Astrocyte of the hippocampus (primary cell): ENCODE measurements at places on chromosomes 13 and 19.

DNA sequence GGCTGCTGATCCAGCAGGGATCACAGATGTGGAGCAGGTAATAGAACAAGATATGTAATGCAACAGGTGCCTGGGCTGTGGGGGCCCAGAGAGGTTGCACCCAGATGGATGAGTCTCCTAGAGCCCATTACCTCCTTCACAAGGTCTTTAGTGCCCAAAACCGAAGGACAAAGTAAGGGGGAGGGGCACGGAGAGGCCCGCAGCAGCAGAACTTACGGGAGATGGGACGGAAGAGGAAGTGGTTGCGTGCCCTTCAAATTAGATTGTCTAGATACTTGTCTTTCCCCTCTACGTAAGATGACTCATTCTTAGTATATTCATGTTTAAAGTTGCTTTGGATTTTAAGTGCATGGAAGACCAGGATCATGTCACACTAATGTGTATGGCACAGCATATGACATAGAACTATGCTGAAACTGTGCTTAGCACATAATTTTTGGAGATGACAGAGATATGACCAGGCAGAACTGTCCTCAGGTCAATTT, 5.7 kb upstream of the MRPS31 start:
- DNase-seq, result peak; percentile 14

DNA sequence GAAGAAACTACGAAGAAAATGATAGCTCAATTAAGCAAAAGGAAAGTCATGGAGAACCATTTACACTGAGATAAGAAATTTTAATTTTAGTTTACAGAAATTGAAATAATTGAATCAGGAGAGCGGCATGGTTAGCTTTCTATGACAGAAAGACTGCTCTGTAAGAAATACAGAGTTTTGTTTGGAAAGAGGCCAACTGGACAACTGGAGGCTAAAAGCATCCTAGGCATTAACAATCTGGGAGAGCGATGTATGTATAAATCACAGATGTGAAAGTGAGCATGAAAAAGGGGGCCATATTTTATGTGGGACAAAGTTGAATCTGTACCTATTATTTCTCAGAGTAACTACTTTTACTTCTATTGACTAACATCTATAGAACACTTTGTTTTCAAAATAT, 1608.8 kb upstream of the PCDH20 start:
- peak; percentile 1 for DNase-seq

DNA sequence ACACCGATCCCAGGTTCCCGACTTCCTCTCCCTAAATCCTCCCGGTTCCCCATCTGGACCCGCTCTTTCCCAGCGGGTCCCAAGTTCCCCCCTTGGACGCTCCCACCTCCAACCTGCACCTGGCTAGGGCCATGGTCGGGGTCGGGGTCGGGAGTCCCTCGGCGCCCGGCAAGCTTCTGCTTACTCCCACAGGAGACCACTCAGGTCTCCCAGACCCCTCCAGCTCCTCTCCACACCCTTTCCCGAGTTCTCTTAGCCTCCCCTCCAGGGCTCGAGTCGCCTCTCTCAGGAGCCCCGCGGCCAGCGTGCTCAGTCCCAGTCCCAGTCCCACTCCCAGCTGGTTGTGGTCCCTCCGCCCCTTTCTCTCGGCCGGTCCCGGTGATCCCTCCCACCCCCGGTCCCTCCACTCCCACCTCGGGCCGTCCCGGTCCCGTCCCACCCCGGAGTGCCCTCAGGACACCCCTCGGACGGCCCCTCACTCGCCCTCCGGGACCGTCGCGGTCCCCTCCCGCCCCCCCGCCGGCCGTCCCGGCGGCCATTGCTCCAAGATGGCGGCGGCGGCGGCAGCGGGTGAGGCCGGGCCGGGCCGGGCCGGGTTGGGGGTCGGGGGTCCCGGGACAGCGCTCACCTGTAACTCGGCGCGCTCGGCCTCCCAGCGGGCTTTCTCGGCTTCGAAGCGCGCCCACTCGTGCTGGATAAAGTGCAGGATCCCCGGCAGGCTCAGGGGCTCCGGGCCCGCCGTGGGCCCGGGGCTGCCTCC, at the start of gene FKRP:
Gene FKRP, plus strand, starts transcription at position 537 of the 760 bp plus-strand sequence. CDS start 9,394 bp downstream, outside the sequence.
- DNase-seq, result peak; percentile 51

DNA sequence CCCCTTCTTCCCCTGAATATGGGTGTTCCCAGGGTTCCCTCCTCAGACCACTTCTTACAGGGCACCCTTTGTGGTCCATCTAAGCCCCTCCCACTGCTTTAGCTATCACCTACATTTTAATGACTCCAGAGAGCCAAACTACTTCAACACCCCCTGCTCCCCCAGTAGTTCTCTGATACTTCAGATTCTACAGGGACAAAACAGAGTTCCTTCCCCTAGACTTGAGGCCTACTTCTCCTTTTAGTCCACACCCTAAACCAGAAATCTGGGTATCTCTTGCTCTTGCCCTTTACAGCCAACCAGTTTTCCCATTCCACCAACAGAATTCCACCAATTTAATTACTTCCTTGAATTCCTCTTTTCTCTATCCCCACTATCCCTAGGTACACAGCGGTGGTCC, 107.2 kb downstream of the KCNRG start:
- DNase-seq, result no peak

DNA sequence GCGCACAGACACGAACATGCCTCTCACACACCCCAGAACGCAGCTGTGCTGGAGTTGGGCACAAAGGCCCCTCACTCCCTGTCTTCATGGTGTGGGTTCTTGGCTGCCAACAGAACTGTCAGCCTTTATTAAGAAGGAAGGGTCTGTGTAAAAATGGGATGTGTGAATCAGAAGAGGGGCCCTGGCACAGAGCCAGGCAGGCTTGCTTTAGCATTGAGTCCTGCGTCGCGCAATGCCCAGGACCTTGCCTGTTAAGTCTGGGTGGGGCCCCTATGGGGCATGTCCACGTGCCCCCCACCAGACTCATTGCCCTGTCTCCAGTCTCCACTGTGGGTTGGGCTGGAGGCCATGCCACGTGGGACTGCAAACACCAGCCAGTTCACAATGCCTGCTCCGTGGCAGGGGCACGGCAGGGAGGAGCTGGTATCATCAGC, 84.8 kb downstream of the SLC7A1 start:
- no peak for DNase-seq

DNA sequence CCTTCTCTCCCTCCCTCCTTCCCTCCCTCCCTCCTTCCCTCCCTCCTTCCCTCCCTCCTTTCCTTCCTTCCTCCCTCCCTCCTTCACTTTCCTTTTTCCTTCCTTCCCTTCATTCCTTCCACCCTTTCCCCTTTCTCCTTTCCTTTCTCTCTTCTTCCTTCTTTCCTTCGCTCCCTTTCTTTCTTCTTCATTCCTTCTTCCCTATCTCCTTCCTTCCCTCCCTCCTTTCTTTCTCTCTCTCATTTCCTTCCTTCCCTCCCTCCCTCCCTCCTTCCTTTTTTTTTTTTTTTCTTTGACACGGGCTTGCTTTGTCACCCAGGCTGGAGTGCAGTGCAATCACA, 105.5 kb downstream of the IER2 start:
- DNase-seq, result no peak

DNA sequence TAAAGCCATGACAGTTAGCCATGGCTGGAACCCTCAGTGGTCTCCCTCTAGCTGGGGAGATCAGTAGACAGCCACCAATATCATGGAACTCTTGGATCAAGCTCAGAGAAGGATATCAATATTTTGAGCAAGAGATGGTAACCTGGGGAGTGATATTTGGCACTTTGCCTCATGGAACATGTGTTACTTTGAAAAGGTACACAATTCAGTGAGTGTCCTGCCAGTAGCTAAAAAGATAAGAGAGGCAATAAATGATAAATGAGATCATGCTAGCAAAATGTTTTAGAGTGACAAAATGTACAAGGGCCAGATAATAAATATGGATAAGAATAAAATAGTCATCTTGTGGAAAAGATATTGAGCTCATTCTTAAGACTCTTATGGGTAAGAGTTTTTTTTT, 1618.7 kb downstream of the OLFM4 start:
- DNase-seq, result no peak

GRCh38 chr19:37928527-37929286, 21.7 kb downstream of the SIPA1L3 start:
- no peak for DNase-seq

- no peak for DNase-seq
Observed at GRCh38 chr13:112057736-112058518, 9.0 kb upstream of the SOX1 start.

- DNase-seq, result peak; percentile 96
Observed at GRCh38 chr13:93226623-93227279, at the start of gene GPC6. TSS of gene GPC6 (plus strand) at chr13:93226807.

DNA sequence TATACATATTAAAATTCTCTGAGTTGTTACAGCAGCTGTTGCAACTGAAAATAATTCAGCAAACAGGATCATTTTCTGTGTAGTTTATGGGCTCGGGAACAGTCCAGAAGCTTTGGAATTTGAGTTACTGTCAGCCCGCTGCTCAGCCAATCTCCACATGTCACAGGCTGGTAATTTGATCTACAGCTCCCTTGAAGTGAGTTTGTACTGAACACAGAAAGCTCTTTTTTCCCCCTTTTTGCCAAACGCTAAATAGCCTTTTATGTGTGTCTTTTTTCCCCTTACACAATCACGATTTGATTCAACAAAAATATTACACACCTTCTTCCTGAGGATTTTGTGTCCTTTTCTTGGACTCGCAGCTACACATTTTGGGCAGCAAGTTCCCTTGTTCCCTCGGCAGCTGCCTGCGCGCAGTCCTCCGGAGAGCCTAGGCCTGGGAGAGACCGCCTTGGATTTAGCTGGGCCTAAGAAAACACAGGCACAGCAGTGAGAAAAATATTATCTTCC, 371.4 kb downstream of the KCNRG start:
- peak; percentile 64 for DNase-seq

GRCh38 chr13:109816808-109817203, 30.4 kb upstream of the IRS2 start:
- DNase-seq, result peak; percentile 89

GRCh38 chr19:41321600-41322270, 11.8 kb downstream of the CCDC97 start:
- peak; percentile 86 for DNase-seq

DNA sequence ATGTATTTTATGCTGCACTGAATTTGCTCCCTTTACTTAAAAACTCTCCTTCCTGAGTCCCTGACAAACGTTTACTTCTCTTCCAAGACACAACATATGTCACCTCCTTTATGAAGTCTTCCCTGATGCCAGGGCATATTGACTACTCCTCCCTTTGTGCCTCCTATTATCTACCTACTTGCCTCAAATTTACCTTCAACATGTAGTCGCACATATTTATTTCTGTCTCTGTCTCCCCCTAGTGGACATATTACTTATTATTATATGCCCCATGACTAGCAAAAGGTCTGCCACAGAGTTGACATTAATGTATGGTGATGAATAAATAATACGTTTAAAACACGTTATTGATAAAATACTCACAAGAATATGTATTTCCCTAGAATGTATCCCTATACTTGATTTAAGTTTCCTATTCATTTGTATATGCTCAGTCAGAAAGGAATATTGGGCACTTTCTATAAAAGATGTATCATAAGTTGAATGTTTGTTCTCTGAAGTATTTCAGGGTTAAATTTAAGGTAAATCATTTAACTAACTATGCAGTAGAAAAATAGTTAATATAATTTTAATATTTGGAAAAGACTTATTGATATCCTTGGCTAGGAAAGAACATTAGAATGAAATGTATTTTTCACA, 250.3 kb upstream of the ATXN8OS start:
- DNase-seq, result peak; percentile 64

GRCh38 chr13:109226631-109227030, 559.8 kb downstream of the IRS2 start:
- DNase-seq, result peak; percentile 27
